Testis (tissue), 5 donors: ENCODE measurements at places on chromosomes 16 and 17.
A peak's percentile ranks its signal among the peaks of the same experiment; 100 is the strongest.

- DNase-seq, result no peak
These were observed 25.5 kb downstream of the ACSF3 start for GRCh38 chr16:89119166-89119621.

- DNase-seq, result no peak
These were observed 333.2 kb downstream of the SLC39A11 start for GRCh38 chr17:72759301-72759700.

DNA sequence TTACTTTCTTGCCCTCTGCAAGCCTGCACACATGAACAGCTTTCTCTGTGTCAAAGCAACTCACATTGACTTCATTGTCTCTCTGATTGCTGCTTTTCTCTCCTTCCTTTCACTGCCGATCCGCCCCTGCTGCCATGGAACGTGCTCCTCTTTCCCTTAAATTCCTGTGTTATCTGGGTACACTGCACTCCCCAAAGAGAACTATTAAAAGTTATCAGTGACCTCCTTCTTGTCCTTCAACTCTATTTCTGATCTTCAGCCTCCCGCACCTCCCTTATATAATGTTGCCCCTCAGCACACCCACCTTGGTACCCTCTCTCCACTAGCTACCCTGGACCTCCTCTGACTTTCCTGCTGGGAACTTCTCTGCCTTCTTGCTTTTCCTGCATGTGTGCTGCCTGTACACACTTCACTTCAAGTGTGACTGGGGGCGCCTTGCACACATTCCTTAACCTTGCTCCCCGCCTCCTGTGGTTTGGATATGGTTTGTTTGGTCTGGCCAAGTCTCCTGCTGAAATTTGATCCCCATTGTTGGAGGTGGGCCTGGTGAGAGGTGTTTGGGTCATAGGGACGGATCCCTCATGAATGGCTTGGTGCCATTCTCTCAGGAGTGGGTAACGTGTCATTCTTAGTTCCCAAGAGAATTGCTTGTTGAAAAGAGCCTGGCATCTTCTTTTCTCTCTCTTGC is 26.7 kb upstream of the PMP22 start:
- DNase-seq, result no peak

DNA sequence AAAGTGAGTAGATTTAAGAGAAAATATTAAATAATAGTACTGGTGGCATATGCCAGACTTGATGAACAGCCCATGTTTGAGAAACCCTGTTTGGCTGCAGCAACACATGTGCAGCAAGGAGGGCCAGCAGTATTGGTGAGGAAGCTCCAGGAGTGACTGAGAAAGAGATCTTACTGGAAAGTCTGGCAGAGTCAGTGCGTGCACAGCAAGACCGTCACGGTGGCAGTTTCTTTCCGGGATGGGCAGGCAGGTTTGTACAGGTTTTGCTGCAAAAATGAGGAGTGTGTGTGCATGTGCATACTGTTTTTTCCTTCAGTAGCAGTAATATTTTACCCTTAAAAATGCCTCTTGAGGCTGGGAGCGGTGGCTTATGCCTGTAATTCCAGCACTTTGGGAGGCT is 41.4 kb downstream of the KSR1 start:
- DNase-seq, result no peak

DNA sequence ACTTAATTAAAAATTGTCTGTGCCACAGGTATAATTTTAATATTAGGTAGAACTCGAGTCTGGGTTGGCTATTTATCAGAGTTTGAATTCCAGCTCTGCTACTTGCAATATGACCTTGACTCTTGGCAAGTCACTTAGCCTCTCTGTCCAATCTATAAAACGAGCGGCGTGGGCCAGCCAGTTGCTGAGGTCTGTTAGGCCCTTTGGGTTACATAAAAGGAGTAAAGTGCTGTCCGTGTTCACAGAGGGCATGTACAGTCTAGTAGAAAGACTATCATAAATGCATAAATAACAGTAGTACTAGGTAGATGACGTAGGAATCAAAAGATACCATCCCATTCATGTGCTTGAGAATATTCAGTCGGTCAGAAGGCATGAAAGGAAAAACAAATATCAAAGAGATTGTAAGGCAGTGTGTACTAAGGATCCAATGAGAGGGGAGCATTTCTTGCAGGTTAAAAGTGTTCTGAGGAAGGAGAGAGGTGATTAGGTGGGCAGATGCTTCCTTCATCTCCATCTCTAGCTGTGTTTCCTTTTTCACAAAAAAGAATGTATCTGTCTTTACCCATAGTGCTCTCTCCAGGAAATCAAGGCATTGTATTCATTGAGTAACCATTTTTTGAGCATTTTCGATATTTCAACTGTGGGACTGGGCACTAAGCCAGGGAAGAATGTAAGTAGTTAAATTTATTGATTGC is 2.4 kb downstream of the TNRC6A start:
- DNase-seq, result peak; percentile 67
